ENCODE measurements at places on chromosomes 16 and 17.

GRCh38 chr16:75282466-75283281, 31.2 kb upstream of the BCAR1 start:
- DNase-seq: no peak

DNA sequence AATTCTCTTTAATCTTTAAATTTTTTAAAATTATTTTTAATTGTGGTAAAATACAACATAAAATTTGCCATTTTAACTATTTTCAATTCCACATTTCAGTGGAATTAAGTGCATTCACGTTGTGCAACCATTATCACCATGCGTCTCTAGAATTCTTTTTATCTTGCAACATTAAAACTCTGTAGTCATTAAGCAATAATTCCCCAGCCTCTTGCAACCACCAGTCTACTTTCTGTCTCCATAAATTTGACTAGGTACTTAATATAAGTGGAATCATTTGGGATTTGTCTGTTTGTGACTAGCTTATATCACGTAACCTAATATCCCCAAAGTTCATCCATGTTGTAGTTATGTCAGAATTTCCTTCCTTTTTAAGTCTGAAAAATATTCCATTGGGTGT, 79.1 kb downstream of the TAOK1 start:
- no peak for DNase-seq

- DNase-seq: no peak
Measured at GRCh38 chr17:17959520-17960361, 12.5 kb downstream of the TOM1L2 start.

- no peak for DNase-seq
Measured at GRCh38 chr16:13517841-13518240, 402.1 kb upstream of the ERCC4 start.

- DNase-seq: no peak
Measured at GRCh38 chr17:2020721-2021120, 4.4 kb downstream of the RTN4RL1 start.
